ENCODE measurements at places on chromosomes 13 and 19.

- peak; percentile 54 for DNase-seq
These were observed 255.0 kb upstream of the SLITRK1 start for GRCh38 chr13:84137292-84137691.

DNA sequence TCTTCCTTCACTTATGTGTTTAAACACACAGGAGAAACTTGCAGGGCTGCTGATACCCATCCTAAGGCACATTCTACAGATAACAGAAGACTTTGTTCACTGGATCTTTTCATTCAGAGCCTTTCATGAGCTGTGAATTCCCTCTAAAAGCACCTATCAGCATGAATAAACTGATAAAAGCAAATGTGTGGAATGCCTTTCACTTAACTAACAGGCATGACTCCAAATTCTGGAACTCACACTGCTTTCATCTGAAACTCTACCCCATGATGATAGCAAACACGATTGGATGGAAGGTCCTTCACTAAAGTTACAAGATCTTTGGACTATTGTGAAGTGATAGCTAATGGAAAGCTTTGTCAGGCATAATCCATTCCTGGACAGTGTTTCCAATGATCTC lies 457.3 kb downstream of the EFNB2 start:
- DNase-seq: no peak

DNA sequence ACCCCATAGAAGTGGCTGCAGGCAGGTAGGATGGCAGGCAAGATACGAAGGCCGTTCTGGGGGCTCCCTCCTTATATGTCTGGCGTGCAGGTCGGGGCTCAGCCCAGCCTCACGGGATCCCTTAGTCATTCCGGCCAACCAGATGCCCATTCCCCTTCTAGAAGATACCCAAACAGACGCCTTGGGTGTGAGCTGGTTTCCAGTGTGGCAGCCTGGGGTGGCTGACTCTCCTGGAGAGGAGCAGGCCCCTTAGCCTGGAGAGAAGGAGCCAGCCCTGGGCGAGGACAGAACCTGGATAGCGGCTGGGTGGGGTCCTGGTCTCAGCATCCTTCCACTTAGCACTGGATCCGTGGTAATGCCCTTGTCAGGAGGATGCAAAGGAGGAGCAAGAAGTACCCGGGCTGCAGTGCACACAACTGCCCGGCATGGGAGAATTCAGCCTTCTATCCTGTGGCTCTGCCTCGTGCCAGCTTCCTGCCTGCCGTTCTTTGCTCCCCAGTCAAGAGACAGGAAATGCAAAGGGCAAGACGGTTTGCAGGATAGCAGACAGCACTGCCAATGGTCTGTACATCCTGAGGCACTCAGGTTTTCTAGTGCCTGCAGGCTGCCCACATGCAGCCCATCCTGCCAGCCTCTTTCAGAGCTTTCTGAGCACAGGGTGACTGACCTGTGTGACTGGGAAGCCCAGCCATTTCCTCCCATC lies 56.7 kb upstream of the WASF3 start:
- DNase-seq: no peak

- no peak for DNase-seq
These were observed 366.8 kb downstream of the DCT start for GRCh38 chr13:94112731-94113130.

DNA sequence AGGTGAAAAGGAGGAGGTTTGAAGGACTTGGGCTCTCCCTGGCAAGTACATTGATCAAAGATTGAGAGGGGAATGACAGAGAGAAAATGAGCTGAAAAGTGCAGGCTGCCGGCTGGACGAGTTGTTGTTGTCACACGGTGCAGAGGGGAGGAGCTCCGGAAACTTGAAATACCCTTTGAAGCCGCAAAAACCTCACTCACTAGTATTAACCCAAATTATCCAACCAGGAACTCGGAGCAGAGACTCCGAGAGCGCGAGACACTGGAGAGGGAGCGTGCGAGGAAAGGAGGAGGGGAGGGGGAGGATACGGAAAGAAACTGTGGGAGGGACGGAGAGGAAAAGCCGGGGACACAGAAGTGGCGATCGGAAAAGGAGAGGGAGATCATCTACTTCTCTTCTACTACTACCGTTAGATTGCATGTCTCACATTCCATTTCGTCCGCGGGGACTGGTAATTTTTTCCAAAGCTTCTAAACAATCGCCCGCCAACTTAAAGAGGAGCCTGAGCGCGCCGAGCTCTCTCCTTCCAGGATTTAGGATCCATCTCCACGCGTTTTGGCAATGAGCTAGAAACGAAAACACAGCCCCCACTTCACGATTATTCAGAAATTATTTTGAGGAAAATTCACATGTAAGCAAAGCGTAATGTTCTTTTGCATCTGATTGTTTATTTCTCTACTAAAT lies at the start of gene DACH1:
DACH1 (minus strand) TSS at position 74 of the 684 bp plus-strand sequence.
- DNase-seq: no peak

DNA sequence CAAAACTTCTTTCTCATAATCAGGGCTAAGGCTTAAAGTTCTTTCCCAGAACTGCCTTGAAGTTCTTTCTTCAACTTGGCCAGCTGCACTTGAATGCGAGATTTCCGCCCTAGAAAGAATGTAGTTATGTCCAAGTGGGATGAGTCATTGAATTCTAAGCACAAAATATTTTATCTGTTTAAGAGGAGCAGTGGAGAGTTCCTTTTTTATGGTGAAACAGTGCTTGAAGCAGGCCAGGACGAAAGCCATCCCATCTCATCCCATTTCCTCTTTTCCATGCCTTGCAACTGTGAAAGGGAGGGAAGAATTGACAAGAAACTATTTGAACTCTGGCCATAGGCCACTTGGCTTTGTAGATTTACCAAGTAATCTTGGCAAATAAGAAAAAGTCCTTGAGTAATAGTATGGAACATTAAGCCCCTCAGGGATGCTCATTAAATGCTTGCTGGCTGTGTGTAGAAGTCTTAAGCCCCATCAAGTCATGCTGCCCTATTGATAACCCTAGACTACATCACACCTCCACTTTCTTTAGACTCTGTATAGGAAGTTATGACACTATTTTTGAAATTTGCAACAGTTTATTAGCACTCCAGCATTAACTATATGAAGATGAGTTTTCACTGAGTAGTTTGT lies 174.5 kb downstream of the KCTD12 start:
- no peak for DNase-seq

DNA sequence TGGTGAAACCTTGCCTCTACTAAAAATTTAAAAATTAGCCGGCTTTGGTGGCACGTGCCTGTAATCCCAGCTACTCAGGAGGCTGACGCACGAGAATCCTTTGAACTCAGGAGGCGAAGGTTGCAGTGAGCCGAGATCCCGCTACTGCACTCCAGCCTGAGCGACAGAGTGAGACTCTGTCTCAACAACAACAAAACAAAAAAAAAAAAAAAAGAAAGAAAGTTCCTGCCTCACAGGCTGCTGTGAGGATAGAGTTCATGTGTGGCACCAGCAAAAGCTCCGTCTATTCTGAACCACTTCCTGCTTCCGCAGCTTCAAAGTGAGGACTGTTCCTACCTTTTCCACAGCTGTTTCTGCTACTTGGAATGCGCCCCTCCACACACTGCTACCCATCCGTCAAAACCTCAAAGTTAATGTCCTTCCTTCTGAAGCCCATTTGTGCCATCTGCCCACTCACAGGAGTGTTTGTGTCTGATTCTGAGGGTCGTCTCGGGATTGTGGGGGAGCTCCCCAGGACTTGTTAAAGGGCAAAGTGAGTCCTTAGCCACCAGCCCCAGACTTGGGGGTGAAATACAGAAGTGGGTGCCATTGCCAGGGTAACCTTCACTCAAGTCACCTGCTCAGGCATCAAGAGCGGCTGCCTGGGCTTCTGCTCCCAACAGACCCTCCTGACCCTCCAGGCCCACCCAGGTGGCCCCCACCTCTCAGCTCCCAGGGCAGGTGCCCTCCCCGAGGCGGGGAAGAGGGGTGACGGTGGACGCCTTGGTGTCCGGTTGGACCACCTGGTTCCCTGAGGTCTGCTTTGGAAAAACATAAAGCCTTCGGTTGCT lies 2.9 kb downstream of the MFSD12 start:
- DNase-seq: peak; percentile 36

- no peak for DNase-seq
These were observed at the start of gene TEAD2 for GRCh38 chr19:49362048-49362928. Gene TEAD2, minus strand, starts transcription at chr19:49362416. Its CDS starts 2,341 bp downstream, at chr19:49360075.

DNA sequence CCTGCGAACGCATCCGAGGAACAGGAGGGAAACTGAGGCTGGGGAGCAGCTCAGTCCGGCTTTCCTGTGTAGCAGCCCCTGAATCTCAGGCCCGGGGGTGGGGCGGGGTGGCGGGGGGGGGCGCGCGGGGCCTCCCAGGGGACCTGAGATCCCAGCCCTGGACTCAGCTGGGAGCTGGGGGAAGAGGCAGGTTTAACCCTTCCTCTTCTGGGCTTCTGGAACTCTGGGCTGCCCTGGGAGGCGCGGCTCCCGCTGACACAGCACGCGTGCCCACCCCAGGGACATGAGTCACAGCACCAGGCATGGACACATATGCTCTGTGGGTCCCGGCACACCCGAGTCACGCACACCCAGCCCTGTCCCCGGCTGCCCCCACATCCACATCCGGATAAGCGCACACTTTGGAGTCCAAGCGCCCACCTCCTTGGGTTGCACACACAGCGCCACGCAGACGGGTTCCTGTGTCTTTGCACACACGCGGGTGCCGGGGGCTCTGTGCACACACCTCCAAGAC lies 3.5 kb upstream of the CIRBP start:
- peak; percentile 37 for DNase-seq

DNA sequence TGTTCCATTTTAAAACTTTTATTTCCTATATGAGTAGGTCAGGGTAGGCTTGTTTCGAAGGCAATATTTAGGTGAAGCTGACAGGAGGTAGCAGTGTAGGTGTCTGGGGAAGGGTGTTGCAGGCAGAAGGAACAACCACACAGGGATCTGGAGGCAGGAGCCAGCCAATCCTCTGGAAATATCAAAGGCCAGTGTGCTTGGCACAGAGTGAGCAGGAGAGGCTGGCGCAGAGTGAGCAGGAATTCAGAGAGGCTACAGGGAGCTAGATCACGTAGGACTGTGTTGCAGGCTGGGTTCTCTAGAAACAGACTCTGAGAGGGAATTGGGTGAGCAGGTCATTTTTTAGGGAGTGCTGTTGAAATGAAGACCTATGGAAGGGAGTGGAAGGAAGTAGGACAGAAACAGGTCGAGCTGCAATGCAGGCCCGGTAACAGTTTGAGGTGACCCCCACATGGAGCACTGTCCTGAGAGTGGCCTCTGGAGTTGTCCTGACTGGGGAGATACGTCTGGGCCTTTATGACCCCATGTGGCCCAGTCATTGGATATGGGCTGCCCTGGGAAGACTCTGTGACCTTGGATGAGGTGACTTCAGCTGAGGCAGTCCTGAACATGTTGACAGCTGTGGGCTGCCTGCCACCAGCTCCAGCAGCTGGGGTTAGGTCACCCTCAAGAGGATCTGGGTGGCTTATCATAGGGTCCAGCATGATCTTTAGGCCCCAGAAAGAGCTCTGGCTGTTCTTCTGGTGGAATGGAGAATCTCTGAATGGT lies 51.7 kb downstream of the ERCC5 start:
- no peak for DNase-seq

DNA sequence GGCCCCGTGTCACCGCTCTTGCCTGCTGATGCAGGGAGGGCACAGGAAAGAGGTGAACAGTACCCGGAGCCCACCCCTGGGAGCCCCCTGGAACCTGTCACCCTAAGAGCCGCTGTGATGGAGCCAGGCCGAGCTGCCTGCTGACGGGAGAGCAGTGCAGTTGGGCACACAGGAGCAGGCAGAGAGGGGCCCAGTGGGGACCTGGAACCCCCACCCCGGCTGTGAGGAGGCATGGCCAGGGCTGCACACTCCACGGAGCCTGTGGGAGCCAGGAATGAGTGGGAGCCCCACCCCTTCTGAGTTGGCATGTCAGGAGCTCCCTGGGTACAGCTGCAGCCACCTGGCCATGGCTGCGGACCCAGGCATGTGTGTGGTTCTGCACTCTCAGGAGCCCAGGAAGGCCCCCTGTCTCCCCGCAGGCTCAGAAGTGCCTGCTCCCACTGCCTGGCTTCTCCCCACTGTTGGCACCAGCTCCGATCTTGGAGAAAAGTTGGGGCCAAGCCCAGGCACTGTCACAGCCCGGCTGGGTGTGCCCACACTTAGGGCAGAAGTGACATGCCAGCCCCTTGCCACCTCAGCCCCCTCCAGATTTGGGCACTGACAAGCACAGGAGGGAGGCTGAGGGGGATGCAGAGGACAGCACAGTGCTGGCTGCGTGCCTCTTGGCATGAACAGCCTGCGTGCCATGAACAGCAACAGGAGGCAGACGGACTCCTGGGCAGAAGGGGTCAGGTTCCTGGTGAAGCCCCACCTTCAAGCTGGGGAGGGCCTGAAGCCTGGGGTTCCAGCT lies 6.3 kb downstream of the CFAP97D2 start:
- no peak for DNase-seq

DNA sequence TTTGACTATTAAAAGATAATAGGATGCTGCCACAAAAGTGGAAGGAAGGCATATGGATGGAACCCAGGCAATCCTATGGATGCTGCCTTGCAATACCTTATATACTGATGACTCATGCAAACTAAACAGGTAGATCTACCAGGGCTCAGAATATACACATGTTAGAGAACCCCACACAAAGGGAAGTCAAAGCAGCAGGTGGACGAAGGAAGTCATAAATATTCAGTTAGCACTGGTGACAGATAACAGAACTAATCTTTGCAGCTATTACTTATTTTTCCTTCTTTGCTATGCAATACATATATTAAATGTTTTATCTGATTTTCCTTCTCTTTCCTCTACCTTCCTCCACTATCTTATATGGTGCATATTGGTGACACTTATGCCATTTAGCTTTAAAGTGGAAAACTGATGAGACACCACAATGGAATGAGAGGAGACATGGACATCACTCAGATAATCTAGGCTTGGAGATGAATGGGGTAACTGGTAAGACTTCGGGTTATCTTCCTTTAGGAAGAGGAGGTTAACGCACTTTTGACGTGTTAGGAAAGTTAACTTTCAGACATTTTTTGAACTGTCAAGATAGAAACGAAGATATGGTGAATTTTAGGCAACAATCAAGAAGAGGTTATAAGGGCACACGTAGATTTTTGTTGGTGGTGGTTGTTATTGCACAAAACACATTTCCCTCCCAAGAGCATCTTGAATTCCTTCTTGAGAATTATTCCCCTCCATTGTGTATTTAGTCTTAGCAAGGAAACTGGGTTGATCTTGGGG lies 39.8 kb upstream of the MBNL2 start:
- DNase-seq: no peak

DNA sequence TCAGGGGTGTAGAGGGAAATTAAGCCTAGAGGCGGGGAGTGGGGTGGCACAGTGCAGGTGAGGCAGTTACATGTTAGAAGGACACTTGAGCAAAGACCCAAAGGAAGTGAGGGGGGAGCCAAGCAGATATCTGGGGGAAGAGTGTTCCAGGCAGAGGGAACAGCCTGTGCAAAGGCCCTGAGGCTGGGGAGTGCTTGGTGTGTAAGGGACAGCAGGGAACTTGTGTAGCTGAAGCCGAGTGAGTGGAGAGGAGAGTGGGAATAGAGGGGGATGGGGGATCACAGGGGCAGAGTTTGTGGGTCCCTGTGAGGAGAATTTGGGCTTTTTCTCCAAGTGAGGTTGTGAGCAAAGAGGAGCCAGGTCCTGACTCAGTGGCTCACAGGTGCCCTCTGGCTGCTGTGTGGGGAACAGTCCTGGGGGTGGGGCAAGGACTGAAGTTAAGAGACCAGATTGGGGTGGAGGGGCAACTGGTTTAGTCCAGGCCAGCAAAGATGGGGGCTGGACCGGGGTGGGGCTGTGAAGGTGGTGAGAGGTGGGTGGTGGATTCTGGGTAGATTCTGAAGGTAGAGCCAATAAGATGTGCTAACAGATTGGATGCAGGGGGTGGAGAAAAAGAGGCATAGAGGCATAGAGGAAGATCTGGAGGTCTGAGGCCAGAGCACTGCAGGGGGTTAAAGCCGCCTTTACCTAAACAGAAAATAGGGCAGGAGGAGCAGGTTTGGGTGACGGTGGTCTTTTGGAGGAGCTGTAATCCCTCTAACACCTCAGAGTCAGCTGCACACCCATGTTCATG lies 75.3 kb downstream of the CACNA1A start:
- peak; percentile 13 for DNase-seq

Data from effector memory CD4-positive, alpha-beta T cell (primary cell).